ENCODE measurements at places on chromosomes 13 and 19. TPM values are rescaled to one million over a fixed set of nuclear protein-coding genes. Genes with fewer than 3 reads are reported as not detected.

GRCh38 chr13:91346850-91347201 is 661 bp upstream of the MIR17HG start:
- no peak for DNase-seq

GRCh38 chr19:7869910-7870511 is 4.2 kb downstream of the PRR36 start:
- DNase-seq = no peak

Gene CGB5
- not detected for total RNA-seq

Gene CDC16
- total RNA-seq = 76.2 TPM

DNA sequence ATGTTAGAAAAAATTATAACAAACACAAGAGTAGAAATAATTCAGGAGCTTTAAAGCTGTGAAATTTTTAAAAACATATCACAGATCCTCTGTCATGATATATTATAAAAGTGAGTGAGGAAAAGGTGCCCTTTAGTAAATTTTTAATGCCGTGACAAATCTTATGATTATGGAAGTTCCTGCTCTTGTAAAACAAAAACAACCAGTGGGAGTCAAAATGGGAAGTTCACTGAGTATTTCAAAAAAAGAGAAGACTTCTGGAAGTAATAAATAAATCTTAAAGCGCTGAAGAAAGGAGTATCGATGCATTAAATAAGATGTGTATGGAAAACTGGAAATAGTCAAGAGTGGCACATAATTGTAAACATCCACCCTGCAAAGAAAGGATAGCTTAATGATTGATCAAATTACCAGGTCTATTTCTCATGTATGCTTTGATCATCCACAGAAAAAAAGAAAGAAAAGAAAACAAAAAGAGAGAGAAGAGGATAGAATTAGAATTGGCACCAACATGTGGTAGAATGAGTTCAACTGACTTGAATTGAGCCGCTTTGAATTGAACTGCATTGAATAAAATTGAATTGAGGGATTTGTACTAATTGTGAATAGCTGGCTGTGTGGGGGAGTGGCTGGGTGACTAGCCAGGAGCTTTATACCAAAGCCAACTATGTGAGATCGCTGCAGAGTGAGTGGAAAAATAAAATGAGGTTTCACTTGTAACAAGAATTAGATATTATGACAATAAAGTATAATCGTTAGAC is 647.6 kb upstream of the SPRY2 start:
- DNase-seq = no peak

- DNase-seq = peak; percentile 86
Measured at GRCh38 chr19:16303755-16304154, 20.9 kb upstream of the KLF2 start.

GRCh38 chr13:102707467-102707866 is 12.6 kb upstream of the METTL21C start:
- DNase-seq = no peak

Gene ZNF223
- 4.7 TPM for total RNA-seq

DNA sequence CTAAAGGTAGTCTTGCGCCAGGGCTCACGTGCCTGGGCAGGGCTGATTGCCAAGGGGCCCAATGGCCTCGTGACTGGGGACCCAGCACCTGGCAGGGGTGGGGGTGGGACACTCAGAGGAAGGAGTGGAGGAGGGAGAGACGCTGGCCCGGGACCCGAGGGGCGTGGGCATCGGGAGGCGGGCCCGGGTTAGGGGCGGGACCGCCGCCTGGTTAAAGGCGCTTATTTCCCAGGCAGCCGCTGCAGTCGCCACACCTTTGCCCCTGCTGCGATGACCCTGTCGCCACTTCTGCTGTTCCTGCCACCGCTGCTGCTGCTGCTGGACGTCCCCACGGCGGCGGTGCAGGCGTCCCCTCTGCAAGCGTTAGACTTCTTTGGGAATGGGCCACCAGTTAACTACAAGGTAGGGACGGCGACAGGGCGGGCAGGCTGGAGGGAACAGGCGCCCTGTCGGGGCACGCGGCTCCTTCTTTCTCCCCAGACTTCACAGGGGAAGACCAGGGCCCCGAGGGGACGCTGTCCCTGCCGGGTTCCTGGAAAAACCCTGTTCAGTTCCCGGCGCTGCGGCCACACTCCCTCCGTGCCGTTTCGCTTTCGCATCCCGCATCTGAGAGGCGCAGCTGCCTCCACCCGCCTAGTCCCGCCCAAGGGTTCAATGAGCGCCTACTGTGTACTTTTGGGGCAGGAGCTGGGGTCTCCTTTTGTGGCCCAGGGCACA is at the start of gene IFI30:
Gene IFI30, plus strand, starts transcription at position 242 of the 717 bp plus-strand sequence. Its CDS starts 29 bp downstream, at position 271.
- DNase-seq = peak; percentile 90

DNA sequence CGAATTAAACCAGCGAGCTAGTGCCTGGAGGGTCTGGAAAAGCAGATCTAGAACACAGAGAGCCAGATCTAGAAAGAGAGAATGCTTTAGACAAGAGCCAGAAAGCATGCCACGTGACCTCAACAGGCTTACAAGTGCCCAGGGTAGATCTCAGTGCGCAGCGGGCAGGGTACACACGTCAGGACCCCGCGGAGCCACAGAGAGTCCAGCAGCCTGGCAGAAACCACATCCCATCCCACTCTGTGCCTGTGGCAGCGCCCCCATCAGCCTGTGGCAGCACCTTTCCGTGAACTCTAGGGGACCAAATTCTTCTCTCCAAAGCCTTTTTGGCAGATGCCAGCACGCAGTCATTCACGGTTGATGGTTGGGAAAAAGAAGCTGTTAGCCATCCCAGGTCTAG is 5.9 kb downstream of the ARHGEF1 start:
- no peak for DNase-seq

- no peak for DNase-seq
Measured at GRCh38 chr13:111484141-111484925, 163.9 kb downstream of the TEX29 start.

GRCh38 chr13:72303941-72304746 is 423.3 kb downstream of the MZT1 start:
- DNase-seq = no peak

Gene ONECUT3
- total RNA-seq = not detected

- no peak for DNase-seq
Measured at GRCh38 chr19:21322528-21322927, 6.7 kb downstream of the ZNF708 start.

DNA sequence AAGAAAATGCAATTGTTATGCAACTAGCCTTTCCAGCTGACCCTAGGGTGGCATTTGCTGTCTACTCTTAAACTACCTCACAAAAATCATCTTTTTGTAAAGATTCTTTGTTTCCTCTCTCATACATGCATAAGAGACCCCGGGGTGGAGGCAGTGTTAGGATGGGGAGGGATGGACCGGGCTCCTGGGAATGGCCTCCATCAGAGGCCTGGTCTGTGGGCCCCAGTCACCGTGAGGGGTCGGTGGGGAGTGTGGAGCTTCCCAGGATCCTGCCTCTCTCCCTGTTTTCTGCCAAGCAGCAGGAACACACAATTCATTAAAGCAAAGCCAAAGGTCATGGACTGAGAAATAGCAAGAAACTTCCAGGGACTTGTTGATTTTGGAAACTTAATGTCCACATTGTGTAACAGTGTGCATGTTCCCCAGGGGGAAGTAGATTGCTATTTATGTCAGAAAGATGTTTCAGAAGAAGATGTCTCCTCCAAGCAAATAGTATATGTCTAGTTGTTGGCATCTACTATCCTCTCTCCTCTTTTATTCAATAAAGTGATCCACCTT is 241.4 kb downstream of the ENOX1 start:
- no peak for DNase-seq

GRCh38 chr13:74423434-74423833 is 289.2 kb upstream of the KLF12 start:
- no peak for DNase-seq

GRCh38 chr19:48419158-48419920 is 25.9 kb downstream of the GRIN2D start:
- DNase-seq = peak; percentile 71

Gene NDUFA7
- 25.0 TPM for total RNA-seq

DNA sequence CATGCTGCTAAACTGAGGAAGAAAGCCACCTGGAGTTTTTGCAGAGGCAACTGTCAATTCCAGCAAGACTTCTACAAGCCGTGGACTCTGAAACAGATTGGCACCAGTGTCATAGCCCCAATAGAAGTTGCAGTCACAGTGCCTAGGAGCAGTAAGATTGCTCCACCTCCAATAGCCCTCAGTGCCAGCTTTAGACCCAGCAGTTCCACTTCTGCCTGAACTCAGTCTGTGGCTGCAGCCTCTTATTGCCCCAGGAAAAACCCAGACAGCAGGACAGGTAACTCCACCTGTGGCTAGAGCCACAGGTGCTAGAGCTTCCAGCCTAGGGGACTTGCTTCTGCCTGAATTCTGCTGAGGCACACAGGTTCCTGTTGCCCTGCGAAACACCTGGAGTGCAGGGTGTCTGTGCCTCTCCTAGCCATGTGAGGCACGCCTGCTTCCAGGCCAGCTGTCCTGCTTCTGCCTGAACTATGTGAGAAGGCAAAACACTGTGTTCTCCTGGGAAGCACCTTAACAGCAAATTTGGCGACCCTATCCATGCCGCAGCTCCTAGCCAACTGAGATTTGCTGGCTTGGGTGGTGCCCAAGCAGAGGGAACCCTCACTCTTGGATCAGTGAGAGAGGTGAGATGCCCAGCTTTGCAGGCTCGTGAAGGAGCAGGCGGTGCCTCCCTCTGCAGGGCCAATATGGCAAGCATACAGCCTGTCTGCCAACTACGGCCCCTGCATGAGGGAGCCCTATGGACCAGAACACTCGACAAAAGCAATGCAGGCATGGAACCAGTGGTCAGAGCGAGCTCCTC is 607.6 kb downstream of the PCDH17 start:
- DNase-seq = no peak

Gene MAMSTR
- 0.95 TPM for total RNA-seq

- no peak for DNase-seq
Measured at GRCh38 chr13:42190529-42190928, 81.4 kb upstream of the AKAP11 start.

Gene TRAPPC6A
- total RNA-seq = 36.4 TPM

GRCh38 chr19:14310055-14310454 is 71.2 kb upstream of the ADGRE5 start:
- no peak for DNase-seq

GRCh38 chr19:6252066-6252465 is 27.7 kb downstream of the MLLT1 start:
- no peak for DNase-seq

DNA sequence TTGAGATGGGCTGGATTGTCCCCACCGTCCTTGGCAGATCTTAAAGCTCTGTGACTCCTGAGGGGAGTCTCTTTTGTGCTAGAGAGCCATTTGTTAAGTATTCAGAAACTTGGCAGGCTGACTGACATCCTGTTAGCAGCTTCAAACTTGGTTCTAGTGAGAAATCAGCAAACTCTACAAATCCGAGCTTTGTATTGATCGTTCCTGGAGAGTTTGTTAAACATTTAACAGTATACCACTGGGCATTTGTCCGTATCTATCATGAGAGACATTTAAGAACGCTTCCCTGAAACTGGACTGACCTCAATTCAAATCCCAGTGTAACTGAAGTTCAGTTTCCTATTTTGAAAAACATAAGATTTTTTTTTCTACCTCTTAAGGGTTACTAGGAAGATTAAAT is 3.1 kb downstream of the ATP12A start:
- no peak for DNase-seq

GRCh38 chr19:53942001-53942786 is 20.5 kb upstream of the CACNG8 start:
- DNase-seq = no peak

Gene ZNF254
- total RNA-seq = 11.3 TPM

Gene CEACAM8
- total RNA-seq = not detected

GRCh38 chr19:48258350-48258749 is 2.6 kb upstream of the CARD8 start:
- DNase-seq = no peak

Gene KCNK6
- 24.6 TPM for total RNA-seq

Gene N4BP2L1
- 34.9 TPM for total RNA-seq

DNA sequence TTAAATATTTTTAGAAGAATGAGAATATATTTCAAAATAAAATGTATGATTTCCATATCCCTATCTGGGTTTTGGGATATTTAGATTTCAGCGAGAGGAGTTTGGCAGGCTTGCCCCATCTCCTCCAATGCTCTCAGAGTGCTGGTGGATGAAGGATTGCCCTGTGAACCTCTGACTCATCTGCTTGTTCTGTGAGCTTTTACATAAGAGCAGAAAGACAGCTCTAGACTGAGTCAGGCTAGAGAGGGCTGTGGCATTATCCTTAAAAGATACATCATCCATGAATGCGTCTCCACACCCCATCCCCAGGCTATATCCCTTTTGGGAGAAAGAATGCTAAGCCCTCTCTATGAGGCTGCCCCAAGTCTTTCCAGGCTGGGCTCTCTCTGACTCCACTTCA is 190.6 kb downstream of the TUBA3C start:
- no peak for DNase-seq

DNA sequence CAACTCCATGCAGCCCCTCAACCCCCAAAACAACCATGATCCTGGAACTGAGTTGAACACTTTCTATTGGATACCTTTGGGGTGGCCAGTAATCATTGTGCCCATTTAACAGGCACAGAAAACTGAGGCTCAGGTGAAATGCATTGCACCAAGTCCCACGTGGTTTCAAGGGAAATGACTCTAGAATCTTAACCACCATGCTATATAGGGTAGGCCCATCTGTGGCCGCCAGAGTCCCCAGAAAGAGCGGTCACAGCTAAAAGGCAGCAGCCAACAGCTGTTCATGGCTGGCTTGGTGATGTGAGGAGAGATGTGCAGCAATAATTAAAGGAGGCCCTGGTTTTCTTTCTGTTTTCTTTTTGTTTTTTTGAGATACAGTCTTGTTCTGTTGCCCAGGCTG is 2.6 kb downstream of the CNN1 start:
- no peak for DNase-seq

Gene DHDH
- total RNA-seq = not detected

DNA sequence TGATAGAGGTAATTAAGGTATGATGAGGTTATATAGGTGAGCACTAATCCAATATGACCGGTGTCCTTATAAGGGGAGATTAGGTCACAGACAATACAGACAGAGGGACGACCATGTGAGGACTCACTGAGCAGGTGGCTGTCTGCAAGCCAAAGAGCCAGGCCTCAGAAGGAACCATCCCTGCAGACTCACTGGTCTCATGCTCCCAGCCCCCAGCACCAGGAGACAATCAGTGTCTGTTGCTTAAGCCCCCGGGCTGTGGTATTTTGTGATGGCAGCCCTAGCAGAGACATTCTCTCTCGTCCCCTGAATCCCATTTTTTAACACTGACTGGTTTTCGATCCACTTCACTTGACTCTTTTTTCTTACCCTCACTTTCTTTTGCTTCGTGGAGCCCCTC is 51.9 kb upstream of the PABPC3 start:
- no peak for DNase-seq

GRCh38 chr19:9586764-9587163 is 2.5 kb upstream of the ZNF121 start:
- peak; percentile 69 for DNase-seq

- DNase-seq = no peak
Measured at GRCh38 chr19:31611046-31611877, 262.0 kb upstream of the TSHZ3 start.

DNA sequence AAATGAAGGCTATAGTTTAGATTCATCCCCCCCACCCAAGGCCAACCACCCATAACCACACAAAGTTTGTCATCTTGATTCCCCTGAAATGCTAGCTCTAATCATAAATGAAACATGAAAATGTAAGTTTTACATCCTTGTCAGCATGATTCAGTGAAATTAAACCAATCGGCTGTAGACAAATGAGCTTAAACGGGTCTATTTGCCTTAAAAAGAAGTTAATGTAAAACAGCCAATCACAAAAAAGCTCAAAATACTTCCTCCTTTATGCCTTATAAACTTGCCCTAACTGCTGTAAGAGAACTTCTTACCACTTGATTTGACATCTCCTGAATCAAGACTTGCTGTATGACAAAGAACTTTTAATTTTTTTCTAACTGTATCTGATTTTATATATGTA is 34.5 kb upstream of the MRI1 start:
- DNase-seq = no peak

- no peak for DNase-seq
Measured at GRCh38 chr13:45718992-45719391, 16.9 kb downstream of the CBY2 start.

GRCh38 chr19:46813839-46814358 is 25.5 kb upstream of the SLC1A5 start:
- DNase-seq = peak; percentile 69
